ENCODE measurements at places on chromosomes 11 and 22.

GRCh38 chr11:70158201-70158600, 44.9 kb upstream of the FADD start:
- no peak for DNase-seq

GRCh38 chr11:31141789-31142188, 227.8 kb downstream of the DCDC1 start:
- DNase-seq: no peak

DNA sequence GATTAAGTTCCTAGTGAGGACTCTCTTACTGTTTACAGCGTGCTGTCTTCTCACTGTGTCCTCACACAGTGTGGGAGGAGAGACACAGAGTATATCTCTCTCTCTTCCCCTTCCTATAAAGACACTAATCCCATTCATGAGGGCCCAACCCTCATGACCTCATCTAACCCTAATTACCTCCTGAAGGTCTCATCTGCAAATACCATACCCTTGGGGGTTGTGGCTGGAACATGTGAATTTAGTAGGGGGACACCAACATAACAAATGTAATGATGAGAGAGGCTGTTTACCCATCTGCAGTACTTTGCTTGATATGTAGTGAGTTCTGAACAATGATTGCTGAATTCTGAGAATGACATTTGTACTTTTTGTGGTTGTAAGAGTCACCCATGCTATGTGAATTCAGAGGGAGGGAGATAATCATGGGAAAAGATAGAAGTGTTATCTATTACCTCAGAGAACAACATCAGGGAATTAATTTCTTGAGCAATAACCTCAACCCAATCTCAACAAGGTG, 4.9 kb upstream of the OR52W1 start:
- DNase-seq: no peak

DNA sequence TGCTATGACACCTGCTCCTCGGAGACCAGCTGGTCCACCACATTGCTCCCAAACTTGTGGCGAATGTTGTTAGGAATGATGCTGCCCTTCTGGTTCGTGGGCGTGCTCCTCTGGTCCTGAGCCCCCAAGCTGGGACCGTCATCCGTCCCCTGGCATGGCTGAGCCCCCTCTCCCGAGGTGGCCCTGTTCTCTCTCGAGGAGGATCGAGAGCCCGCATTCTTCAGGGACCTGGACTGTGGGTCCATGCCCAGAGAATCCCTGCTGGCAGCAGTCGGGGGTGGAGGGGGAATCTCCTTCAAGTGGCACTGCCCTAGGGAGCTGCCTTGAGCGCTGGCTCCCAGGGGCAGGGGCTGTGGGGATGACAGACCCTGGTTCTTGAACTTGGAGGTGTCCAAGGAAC, 17.4 kb downstream of the TST start:
- no peak for DNase-seq

DNA sequence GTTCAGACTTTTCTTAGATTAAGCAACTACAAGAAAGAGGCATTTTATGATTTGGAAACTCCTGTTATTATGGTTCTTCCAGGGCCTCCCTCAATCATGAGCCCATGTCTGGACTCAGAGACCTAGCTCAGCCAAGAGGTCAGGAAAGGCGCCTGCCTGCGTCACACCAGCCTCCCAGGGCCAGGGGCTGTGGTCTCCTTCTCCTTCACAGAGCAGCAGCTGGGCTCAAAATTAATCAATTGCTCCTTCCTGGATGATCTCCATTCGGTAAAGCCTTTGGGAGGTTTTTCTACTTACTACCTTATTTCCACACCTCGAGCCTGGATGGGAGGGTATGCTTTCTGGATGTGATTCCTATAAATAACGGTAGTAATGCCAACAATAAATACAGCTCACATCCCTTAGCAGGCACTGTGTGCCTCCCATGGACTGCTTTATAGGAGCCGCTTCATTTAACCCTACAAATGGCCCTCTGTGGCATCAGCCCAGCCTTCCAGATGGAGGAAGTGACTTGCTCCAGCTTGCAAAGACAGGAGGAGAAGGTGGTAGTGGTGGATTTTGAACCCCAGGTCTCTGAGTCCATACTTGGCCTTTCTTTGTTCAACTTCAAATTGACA, 1445.6 kb downstream of the TBC1D22A start:
- DNase-seq: no peak

- no peak for DNase-seq
These were observed 2.2 kb upstream of the BPIFC start for GRCh38 chr22:32466496-32466895.

DNA sequence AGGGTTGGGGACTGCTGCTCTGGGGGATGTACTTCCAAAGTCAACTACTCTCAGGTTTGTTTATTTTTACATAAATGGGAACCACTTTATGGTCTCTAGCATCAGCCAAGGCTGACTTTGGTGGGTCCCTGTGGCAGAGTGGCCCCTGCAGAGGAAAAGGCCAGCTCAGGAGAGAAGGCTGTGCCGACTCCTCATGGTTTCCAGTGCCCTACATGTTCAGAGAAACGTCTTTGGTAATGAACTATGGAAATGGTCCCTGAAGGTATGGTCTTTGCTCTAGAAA, 3.0 kb upstream of the ZDHHC8 start:
- no peak for DNase-seq

GRCh38 chr22:24417901-24418641, 9.3 kb upstream of the ADORA2A start:
- no peak for DNase-seq

DNA sequence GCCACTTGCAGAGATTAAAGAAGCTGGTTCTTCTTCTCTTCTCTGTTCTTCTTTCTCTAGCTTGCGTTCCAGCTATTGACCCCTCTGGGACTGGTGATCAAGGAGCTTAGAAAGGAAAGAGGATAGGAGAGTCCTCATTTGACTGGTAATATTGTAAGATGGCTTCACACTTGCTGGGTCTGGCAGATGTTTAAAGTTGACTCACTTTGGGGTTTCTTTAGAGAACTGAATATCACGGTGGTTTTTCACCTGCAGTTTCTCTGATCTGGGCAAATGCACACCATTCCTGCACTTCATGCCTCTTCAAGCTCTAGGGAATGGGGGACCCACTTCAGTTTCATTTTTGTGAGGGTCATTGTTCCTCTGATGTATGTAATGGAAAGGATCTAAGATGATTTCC, 41.8 kb upstream of the DEUP1 start:
- no peak for DNase-seq

GRCh38 chr11:66056501-66056900, 4.3 kb downstream of the SF3B2 start:
- no peak for DNase-seq

DNA sequence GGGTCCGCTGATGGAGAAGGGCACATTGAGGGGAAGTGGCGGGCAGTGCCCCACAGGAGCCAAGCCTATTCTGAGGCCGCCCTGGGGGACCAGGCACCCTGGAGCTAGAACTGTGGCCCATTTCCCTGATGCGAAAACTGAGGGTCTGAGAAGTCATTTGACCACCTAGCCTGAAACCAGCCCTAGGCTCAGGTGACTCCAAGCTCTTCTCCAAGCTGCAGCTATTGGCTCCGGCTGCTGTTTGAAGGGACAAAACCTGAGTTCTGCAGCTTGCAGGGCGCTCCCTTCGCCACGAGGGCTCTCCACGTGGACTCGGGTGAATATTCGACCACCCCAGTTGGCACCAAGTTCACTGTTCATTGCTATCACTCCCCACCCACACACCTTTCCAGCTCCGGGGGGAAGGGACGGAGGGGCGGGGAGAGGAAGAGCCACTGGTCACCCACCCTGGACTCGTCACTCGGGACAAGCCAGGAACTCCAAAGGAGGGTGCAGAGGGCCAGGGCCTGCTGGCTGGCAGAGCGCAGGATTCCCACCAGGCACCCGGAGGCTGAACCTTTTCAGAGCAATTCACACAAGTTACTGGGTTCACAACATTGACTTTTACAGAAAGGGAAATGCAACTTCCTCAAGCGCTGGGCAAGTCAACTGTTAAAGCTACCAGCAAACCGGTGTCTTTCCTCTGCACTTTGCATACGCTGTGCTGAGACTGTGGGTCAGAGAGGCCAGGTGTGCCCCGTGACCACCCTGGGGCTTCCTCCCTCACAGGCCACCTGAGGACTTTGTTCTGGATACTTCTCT, 1.1 kb upstream of the RAC2 start:
- no peak for DNase-seq

- no peak for DNase-seq
These were observed 257.7 kb upstream of the CCDC90B start for GRCh38 chr11:83543706-83544439.

DNA sequence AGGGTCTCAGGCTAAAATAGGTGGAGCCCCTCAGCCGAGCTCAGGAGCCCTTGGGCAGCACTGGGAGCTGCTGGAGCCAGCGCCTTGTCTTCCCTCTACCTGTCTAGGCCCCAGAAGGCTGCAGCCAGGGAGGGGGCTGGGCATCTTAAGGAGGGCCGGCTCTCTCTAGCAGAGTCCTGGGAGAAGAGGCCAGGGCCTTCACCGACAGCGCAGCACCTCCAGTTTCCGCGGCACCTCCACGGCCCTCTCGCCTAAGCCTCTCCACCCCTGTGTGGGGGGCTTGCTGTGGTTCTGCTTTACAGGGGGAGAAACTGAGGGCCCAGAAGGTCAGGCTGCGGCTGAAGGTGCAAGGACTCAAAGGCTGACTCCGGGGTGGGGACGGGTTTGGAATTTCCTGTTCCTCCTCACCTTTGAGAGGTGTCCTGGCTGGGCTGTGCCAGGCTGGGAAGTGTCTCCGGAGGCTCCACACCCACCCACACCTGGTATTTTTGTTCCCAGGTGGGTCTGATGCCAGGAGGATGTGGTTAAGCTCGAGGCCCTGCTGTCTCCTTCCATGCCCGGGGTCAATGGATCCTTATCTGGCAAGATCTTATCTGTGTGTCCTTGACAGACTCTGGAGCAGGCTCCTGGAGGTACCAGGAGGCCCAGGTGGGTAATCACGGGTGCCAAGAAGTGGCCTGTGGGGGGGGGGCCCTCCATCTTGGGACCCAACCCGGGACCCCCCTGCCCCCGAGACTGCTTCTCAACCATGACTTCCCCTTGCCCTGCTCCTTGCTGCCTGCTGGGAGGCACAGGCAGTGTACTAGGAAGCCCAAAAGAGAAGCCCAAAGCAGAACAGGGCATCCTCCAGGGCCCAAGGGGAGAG, 95.3 kb upstream of the FGF3 start:
- DNase-seq: no peak

- DNase-seq: no peak
These were observed 244.0 kb downstream of the TBC1D22A start for GRCh38 chr22:47006433-47006832.

- DNase-seq: no peak
These were observed 50.2 kb downstream of the RPL27A start for GRCh38 chr11:8732748-8733241.

DNA sequence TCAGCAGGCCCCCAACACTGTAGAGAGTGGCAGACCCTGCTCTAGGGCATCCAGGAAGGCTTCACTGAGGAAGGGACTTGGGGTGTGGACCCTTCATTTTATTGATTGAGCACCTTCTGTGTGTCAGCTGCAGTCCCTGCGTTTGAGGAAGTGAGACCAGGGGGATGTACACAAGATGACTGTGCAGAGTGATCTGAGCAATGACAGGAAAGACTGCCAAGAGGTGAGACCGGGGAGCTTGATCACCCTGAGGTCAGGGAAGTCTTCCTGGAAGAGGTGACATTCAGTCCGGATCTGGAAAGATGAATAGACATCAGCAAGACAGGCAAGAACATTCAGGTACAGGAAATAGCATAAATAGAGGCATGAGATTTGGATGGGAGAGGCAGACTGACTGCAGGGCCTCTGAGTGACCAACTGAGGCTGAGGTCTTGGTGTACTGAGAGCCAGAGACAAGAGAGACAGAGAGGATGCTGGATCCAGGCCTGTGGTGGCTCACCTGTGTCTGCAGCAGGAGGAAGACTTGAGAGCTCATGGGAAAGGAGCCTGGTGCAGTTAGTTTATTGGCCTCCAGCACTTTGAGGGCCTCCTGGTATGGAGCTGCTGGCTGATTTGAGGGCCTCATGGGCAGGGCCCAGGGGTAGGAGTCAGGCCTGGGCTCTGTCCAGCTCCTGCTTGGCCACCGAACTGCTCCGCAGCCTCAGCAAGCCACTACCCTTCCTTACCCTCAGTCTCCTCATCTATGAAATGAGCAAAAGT, 5.2 kb downstream of the DGAT2 start:
- DNase-seq: no peak

GRCh38 chr22:50274311-50274710, 4.1 kb upstream of the MAPK11 start:
- DNase-seq: no peak

- no peak for DNase-seq
These were observed 6.8 kb upstream of the TMEM123 start for GRCh38 chr11:102459393-102459792.

DNA sequence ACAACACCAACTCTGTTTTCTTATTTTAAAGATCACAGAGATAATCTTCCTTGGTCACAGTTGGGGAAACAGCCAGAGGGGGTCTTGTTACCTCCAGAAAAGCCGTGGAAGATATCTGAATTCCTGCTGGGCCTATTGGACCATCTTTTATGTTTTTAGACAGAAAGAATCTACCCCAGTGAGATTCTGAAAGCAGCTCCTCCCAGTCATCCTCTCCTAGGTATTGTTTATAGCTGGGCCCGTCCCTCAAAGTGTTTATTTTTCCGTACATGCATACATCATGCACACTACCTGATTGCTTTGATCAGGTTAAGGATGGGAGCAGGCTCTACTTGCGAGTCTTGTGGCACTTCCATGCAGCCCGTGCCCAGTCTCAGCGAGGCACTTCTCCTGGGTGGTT, 742.4 kb downstream of the NTM start:
- DNase-seq: no peak

- DNase-seq: no peak
These were observed 862 bp upstream of the PDXP start for GRCh38 chr22:37657590-37658132.

- DNase-seq: no peak
These were observed 1.6 kb downstream of the C11orf87 start for GRCh38 chr11:109423466-109424190.

GRCh38 chr11:125978181-125978716, 32.4 kb downstream of the VSIG10L2 start:
- no peak for DNase-seq

- no peak for DNase-seq
These were observed 51.5 kb upstream of the MTNR1B start for GRCh38 chr11:92917927-92918326.

DNA sequence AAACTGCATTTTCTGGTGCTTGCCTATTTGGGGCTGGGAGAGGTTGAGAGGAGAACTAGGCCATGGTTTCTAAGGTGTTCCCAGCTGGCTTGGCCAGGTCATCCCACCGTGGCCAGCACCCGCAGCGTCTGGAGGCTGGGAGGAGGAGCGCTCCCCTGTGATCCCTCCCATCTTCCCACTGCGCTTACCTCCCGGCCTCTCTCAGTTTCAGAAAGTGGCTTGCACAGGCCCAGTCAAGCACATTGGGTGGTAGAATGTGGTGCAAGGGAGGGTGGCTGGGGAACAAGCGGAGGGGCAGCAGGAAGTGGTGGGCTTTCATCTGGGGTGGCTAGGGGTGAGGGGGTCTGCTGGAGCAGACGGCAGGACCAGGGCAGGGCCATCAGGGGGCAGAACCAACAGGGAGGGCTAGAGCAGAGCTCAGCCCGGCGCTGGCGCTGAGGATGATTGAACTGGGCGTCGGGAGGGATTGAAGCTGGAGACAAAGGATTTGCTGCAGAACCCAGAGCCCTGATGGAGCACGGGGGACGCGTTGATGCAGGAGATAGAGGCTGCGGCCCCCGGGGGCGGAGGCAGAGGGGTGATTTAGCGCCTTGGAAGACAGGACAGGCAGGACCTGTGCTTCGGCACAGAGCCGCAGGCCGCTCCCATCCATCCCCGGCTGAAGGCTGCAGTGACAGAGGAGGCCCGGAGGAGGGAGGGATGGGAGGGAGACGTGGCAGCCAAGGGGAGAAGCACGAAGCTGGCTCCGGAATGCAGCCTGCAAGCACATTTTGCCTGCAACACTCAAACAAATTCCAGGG, 76.0 kb downstream of the TRIM29 start:
- no peak for DNase-seq

GRCh38 chr11:117933930-117934329, 4.7 kb upstream of the TMPRSS13 start:
- no peak for DNase-seq

Data from activated T-helper 2 cell treated with anti-CD3 and anti-CD28 coated beads, Interferon-gamma antibody, Interleukin-2, Interleukin-4, amounts not matched to agents 10 μg/mL and 5 μg/mL and 100 μg/mL, durations not matched to agents 14 hours and 24 hours and 36 hours (primary cell).